ENCODE measurements at places on chromosomes 5 and 9.

DNA sequence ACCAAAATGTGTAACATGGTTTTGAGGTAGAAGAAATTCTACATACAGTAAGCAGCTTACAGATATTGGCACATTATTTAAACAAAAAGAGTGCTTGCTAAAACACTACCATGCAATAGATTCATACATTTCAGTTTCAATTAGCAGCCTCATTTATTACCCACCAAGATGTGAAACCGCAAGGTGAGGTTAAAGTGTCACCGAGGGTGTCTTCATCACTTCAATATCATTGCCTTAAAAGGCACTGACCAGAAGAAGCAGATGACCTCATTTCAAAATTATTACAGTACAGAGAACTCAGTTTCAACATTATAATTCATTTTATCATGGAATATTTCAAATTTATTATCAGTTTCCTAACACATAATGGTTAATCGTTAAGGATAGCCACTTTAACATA is 302.2 kb downstream of the ISL1 start:
- no peak for DNase-seq

GRCh38 chr5:27472000-27472763 is 433.8 kb upstream of the CDH9 start:
- DNase-seq, result no peak

DNA sequence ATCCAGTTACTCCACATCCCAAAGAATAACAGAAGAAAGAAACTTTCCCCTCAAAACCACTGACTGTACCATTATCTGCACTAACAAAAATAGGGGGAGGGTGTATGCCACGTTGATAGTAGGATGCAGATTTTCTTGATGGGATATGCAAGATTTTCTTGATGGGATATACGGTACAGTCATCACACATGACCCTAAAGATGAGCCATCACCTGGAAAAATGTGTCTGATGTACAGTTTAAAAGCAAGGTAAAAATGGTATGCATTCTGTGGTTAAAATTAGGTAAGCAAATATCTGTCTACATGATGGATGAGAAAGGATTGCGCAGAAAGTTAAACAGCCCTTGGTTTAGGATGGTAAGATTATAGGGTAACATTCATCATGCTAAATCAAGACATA is 8.6 kb downstream of the COL23A1 start:
- no peak for DNase-seq

GRCh38 chr5:167921796-167922195 is 369.6 kb upstream of the WWC1 start:
- DNase-seq, result no peak

GRCh38 chr5:7467179-7467578 is 71.2 kb downstream of the ADCY2 start:
- no peak for DNase-seq

GRCh38 chr5:17114715-17115599 is 102.5 kb upstream of the BASP1 start:
- DNase-seq, result no peak

GRCh38 chr5:163968651-163969050 is 463.2 kb downstream of the MAT2B start:
- DNase-seq, result no peak

GRCh38 chr5:74244406-74244805 is 396.1 kb downstream of the ENC1 start:
- no peak for DNase-seq

DNA sequence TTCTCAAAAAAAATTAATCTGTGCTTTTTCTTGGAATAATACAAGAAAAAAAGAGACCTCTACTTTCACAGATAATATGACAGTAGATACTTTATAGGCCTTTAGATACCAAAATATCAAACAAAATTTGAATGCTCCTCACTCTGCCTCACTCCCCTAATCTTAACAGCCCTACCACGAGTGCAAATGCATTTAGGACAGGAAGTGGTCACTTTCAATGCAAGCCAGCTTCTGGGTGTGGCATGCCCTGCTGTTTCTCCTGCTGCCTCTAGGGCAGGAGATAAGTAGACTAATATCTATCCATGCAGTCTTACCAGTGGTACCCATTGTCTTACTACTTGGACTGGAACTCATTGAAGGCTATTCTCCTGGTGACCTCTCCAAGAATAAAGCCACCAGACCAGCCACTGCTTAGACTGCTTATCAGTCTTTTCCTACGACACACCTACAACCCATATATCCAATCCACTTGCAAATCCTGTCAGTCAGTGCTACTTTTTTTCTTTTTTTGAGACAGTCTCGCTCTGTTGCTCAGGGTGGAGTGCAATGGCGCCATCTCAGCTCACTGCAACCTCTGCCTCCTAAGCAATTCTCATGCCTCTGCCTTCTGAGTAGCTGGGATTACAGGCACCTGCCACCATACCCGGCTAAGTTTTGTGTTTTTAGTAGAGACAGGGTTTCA is 23.0 kb downstream of the FRRS1L start:
- no peak for DNase-seq

Data from eye (tissue), 1 donor.